ENCODE measurements at places on chromosomes 11 and 22.

- peak; percentile 26 for DNase-seq
These were observed 14.9 kb downstream of the USP47 start for GRCh38 chr11:11856638-11857037.

DNA sequence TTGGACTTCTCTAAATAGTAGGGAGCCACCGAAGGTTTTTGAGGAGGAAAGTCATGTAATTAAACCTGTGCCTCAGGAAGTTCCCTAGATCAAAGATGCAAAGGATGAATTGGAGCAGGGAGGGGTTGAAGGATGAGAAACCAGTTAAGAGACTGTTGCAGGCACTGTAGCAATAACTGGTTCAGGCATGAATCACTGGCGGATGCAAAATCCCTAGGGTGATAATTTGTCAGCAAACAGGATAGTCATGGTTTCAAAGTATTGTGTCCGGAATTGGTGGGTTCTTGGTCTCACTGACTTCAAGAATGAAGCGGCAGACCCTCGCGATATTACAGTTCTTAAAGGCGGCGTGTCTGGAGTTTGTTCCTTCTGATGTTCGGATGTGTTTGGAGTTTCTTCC lies 19.9 kb downstream of the TRIOBP start:
- DNase-seq = no peak

DNA sequence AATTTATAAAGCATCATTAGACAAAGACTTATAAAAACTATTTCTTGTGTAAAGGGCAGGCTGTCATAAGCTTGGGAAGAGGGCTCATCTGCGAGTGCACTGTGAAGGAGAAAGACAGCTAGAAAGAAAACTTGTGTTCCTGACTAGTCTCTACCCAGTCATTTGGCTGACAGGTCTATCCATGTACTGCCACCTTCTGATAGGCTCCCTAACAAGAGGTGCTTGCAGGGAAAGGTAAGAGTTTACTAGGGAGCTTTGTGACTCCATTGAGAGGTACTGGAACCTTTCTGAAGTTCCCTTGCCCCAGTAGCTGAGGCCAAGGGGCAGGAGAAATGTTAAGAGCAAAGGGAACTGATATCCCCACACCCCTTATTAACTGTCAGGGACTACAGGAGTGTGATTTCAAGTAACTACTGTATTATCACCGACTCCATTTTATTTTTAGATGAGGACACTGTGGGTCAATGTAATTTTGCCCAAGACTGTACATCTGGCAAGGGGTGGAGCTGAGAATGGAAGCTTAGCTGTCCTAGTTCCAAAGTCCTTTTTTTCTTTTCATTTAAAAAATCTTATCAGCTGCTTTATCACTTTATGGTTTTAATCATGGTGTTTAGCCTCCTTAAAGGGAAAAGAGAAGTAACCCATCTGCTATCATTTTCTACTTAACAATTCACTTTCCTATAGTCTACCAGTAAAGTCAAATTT lies 129.4 kb downstream of the ARHGAP20 start:
- DNase-seq = no peak

DNA sequence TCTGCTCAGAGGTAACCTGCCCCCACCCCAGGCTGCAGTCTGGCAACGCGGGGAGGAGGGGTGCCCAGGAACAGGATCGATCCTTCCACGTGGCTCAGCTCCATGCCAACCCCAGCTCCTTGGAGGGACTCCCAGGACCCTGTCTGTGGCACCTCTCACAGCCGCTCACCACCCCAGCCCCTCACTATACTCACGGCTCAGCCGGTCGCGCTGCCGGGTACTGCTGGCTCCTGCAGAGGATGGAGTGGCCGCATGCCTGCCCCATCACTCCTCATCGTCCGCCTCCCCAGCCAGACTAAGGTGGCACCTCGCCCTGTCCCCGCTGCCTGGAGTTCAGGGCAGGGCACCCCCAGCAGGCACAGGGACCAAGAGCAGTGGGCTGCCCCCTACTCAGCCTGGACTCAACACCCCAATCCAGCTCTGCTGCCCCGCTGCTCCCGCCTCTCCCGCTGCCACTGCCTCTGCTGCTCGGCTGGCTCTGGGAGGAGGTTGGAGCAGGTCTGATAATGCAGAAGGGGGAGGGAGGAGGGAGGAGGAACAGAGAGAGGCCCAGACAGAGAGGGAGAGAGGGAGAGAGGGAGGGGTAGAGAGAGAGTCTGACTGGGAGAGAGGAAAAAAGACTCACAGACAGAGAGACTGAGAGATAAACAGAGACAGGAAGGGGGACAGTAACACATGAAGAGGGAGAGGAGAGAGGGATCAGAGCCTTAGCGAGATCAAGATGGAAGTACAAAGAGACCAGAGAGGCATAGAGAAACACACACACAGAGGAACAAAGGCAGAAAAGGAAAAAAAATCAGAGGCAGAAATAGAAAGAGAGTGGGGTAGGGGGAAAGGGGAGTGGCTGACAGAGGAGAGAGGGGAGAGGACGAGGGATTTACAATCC lies at the start of gene PDE2A:
Gene PDE2A, minus strand, starts transcription at position 480 of the 886 bp plus-strand sequence. Its CDS starts 215 bp downstream, at position 265.
- DNase-seq = no peak

- DNase-seq = no peak
These were observed 2.1 kb upstream of the PLXNB2 start for GRCh38 chr22:50309601-50309991.

DNA sequence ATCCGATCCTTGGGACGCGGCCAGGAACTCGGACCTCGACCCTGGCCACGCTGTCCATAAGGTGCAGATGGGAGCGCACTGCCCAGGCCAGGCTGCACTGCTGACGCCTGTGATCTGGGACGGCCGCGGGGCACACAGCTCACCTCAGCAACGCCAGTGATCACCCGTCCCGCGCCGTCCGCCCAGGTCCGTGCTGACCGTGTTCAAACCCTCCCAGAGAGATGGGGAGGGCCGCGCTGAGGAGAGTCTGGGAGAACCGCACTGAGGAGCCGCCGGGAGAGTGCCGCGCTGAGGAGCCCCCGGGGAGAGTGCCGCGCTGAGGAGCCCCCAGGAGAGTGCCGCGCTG lies 636 bp downstream of the KCNQ1OT1 start:
- DNase-seq = no peak

Data from fibroblast of pulmonary artery (primary cell).